Putamen (tissue), 1 donor: ENCODE measurements at places on chromosomes 1 and 21.

GRCh38 chr21:28282833-28283232 lies 709.8 kb downstream of the LTN1 start:
- no peak for DNase-seq

DNA sequence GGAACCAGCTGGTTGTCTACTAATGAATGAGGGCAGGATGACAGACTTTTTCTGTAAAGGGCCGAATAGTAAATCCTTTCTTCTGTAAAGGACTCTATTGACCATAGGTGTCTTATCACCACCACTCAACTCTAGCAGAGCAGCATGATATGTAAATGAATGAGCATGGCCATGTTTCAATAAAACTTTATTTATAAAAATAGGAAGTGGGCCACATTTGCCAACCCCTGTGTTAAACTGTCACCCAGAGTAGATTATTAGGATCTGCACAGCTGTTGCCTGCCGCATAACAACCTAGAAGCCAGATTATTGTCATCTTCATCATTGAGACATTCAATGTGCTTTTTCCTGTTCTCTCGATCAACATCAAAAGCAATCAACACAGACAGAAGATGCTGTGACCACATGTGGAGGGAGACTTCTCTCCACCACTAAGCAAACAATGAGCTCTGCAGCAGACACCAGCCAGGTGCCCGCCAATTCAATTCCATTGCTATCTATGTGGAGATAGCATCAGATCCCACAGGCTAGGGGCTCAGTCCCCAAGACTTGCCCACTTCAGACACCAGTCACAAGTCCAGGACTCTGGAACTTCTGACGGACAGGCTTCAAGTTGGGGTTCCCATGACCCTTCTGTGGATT lies 6.8 kb upstream of the EFHD2 start:
- DNase-seq = no peak

DNA sequence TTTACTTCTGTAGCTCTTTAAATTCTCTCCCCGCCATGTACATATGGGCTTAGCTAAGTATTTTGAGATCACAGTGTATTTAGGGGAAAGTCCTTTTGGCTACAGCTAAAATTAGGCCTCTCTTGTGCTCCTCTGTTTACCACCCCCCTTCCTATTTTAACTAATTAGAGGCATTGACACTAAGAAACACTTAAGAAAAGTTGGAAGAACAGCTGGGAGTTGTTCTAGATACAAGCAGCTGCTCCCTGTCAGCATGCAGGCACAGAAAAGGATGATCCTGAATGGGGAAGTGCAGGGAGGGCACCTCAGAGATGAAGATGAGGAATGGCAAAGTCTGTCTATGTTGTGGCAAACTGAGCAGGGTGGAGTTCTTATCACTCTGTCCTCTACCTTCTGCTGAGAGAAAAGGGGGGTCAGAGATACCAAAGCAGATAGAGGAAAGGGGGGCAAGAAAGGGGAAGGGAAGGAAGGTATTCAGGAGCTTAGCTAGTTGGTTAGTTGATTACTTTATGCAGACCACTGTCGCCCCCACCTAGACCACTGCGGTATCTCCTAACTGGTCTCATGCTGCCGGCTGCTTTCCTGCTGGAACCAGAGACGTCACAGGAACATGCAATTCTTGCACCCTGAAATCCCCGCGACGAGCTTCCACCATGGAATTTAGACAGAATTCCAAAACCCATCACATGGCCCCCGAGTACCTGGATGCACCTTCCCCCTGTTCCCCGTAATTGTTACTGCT lies 82.4 kb upstream of the HOOK1 start:
- DNase-seq = no peak

- DNase-seq = no peak
Measured at GRCh38 chr1:6909857-6910256, 124.6 kb downstream of the CAMTA1 start.

- DNase-seq = peak; percentile 80
Measured at GRCh38 chr1:203327684-203328457, 22.6 kb downstream of the BTG2 start.

DNA sequence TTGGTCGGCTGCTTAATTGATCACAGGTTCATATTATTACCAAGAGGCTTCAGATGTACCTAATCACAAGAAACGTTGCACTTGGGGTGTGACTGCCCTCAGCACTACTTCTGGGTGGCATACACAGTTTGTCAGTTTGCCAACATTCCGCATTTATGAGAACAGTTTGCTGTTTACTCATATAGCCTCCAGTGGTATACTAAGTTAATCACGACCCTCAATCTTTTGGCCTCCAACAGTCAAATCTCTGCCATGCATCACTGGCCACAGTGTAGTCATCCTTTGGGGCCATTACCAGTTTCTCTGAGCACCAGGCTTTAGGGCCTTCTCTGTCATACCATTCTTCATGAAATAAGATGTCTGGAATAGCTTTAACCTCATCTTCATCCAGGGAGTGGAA lies 62.8 kb upstream of the BCL9 start:
- no peak for DNase-seq

GRCh38 chr1:117389284-117389683 lies 22.0 kb downstream of the MAN1A2 start:
- no peak for DNase-seq

- no peak for DNase-seq
Measured at GRCh38 chr21:43328958-43329691, 97.8 kb downstream of the SIK1 start.

GRCh38 chr1:6303397-6304012 lies 42.6 kb upstream of the GPR153 start:
- DNase-seq = peak; percentile 46

DNA sequence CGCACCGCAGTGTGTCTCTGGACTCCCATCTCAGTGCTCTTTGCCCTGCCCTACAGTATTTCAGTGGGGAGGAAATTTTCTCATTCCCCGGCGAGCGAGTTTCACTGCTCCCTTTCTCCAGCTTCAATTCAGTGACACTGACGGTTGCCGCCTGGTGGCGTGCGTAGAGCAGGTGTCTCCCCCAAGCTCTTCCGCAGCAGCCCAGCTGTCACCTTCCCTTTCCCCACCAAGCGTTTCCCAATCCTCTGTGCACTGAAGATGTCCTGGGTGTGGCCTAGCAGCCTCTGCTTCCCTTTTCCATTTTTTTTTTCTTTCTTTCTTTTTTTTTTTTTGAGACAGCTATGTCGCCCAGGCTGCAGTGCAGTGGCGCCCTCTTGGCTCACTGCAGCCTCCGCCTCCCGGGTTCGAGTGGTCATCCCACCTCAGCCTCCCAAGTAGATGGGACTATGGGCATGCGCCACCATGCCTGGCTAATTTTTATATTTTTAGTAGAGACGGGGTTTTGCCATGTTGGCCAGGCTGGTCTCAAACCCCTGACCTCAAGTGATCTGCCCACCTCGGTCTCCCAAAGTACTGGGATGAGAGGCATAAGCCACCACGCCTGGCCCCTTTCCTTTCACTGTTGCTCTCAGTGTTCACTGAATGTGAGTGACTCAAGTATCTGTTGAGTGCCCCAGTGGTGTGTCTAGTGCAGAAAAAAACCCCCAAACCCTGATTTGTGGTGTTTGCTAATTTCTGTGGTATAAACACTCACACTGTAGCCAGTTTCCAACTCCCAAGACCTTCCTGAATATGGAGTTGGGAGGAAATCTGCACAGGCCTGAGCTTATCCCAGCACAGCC lies 30.1 kb downstream of the TNFRSF1B start:
- DNase-seq = no peak

GRCh38 chr1:174657411-174657810 lies 209.6 kb downstream of the GPR52 start:
- DNase-seq = no peak

GRCh38 chr1:214318956-214319736 lies 38.2 kb downstream of the SMYD2 start:
- no peak for DNase-seq

- DNase-seq = no peak
Measured at GRCh38 chr1:232915212-232915611, 35.2 kb upstream of the NTPCR start.

DNA sequence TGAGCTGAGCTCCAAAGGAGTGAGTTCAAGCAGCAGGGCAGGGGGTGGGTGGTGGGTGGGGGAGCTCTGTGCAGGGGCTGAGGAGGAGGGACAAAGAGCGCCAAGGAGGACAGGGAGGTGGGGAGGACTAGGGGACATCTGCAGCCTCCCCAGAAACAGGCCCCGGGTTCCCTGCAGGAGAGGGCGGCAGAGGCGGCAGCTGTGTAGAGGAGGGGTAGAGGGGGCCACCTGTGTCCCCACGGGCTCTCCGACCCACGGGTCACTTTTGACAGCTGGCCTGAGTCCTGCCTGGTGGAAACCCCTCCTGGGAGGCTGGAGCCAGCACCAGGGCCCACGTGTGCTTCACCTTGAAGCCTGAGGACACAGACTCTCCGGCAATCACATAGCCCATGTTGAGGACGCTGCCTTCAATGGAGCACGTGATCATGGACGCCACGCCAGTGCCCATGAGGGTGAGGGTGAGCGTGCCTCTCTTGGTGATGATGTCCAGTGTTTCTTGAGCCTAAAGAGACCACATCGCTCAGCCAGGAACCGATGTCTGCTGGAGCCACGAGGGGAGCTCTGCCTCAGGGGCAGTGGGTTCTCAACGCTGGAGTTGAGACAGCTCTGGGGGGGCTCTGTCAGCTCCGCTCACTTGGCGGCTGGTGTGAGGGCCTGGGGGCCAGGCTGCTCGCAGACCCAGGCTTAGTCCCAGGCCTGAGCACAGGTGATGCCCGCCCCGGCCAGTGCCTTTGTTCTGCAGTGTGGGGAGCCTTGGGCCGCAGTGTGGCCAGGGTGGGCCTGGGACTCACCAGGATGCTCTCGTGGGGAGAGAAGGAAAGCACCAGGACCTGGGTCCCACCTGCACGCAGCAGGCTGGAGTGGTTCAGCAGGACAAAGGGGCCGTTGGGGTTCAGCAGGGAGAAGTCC lies 6.6 kb upstream of the TMEM52 start:
- no peak for DNase-seq

DNA sequence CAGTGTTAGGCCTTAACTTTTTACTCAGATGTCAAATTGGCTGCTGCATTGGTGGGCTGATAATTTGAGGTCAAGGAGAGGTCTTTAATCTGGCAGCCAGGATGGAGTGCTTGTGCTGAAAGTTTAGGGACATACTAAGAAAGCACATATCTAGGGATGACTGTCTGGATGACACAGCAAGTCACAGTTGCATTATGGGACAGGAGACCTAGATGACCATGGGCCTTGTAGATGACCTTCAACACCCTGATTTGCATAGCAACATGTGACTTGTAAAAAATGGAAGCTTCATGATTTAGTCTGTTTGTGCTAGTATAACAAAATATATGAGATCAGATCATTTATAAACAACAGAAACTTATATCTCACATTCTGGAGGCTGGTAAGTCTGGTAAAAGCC lies 18.0 kb upstream of the HSD3B2 start:
- DNase-seq = no peak

- DNase-seq = no peak
Measured at GRCh38 chr1:61255358-61255703, 173.0 kb downstream of the NFIA start.

GRCh38 chr1:117559985-117560384 lies 45.9 kb upstream of the TENT5C start:
- no peak for DNase-seq

GRCh38 chr1:237702161-237702560 lies 188.6 kb downstream of the ZP4 start:
- DNase-seq = no peak

DNA sequence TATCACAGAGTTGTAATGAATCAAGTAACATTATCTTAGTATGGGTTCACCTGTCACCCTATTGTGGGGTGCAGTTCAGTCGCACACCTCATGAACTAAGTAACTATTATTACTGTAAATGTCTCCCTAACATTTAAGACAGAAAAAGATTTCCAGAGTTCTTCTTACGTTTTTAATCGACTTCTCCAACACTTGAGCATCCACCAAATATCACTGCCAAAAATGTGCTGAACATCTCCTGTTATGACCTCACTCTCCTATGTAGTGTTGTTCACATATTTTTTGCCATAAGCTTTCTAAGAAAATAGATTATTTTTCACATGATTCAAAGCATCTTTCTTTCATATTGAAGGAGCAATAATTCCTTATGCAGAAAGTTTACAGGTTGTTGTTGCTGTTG lies 1.3 kb downstream of the TTLL7 start:
- no peak for DNase-seq

DNA sequence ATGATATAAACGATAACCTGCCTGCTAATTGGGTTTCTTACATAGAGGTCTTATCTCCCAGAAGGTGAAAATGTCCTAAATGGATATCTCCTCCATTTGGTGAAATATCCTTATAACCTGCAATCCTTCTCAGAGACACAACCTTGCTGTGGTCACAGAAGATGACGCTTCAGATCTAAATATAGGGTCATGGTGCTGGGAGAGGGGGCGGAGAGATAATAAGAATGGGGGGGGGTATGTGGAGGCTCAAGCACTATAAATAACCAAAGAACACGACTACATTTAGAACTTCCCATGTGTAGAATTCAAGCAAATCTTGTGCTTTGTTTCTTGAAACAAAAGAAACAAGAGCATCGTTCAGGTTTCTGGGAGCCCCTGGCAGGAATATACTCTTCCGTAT lies 260.6 kb upstream of the ESRRG start:
- no peak for DNase-seq

- DNase-seq = no peak
Measured at GRCh38 chr21:32297449-32297848, 1.2 kb upstream of the MRAP start.

GRCh38 chr1:84116558-84116957 lies 27.5 kb upstream of the PRKACB start:
- no peak for DNase-seq

DNA sequence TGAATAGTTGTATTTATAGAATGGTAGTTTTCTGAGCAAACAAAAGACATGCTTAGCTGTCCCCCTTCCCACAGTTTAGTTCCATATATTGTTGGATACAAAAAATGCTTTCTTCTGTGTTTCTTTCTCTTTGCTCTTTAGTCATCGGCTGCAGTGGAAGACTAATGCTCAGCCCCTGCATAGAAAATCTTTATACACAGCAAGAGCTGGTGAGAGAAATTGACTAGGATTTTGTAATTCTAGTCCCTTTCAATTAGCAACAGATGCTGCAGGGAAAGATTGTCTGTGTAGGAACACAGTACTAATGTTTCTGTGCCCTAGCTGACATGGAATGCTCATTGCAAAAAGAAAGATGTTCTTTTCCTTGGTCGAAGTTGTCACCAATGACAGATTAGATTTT lies 200.9 kb downstream of the RPS6KC1 start:
- no peak for DNase-seq

- no peak for DNase-seq
Measured at GRCh38 chr21:42093186-42093585, 22.1 kb downstream of the UMODL1 start.

DNA sequence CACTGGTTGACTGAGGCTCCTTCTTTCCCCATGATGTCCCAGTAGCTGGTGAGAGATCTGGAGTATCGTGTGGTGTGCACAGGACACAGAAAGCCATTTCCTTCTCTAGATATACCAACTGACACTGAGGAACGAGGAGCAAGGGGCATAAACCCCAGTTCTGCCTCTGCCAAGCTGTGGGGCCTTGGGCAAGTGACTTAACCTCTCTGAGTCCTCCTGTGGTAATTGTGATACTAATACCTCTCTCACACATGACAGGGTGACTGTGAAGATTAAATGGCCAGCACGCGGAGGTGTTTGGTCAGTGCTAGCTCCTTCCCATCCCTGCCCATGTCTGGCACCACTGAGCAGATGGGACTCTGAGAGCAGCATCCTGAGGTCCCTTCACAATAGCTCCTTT lies 26.3 kb upstream of the TCEA3 start:
- DNase-seq = no peak
